GM18507 (cell line): ENCODE measurements at places on chromosomes 11 and 22.

- no peak for DNase-seq
Observed at GRCh38 chr11:44870181-44870580, 80.5 kb downstream of the TP53I11 start.

GRCh38 chr11:76629853-76630599 lies 40.5 kb downstream of the LRRC32 start:
- DNase-seq = no peak

GRCh38 chr11:134118006-134118405 lies 49.1 kb downstream of the JAM3 start:
- DNase-seq = no peak

- no peak for DNase-seq
Observed at GRCh38 chr11:41056892-41057569, 402.4 kb downstream of the LRRC4C start.

GRCh38 chr11:6480299-6480914 lies 724 bp downstream of the ARFIP2 start:
- DNase-seq = no peak

DNA sequence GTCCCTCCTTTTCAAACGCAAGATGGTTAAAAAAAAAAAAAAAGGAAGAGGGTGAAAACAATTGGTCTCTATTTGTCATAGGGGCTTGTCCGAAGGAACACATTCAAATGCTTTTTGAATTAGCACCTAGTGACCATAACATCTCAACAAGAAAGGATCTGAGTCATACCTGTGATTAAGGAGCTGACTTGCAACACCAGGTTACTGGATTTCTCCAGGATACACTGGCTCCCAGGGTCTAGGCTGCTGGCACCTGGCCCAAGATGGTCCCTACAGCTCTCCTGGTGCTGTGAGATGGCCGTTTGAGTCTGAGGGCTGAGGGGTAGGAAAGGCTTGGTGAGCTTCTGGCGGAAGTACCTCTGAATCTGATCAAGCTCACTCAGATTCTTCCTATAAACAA lies 28.4 kb upstream of the UCP3 start:
- DNase-seq = no peak

DNA sequence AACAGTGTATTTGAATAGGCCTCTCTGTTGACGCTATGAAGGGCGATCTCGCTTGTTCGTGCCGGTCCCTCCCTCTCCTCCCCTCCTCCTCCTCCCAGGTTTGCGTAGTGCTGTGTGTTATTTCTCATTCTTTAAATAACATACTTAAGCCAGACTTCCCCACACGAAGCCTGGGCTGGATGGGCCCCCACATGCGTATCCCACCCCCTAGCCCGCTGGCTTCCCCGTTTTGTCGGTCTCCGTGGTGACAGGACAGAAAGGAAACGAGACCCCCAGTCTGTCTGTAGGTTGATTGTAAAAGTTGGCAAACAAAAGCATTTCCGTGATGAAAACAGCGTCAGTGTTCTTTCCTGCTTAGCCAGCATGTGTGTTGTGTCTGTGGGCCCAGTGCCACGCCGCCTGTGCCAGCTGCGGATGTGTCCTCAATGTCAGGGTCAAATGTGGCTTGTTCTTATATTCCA lies 27.3 kb downstream of the FAM118A start:
- no peak for DNase-seq

- DNase-seq = no peak
Observed at GRCh38 chr11:117382746-117383145, 55.1 kb downstream of the CEP164 start.

- DNase-seq = no peak
Observed at GRCh38 chr11:73931039-73931645, 19.7 kb upstream of the DNAJB13 start.

DNA sequence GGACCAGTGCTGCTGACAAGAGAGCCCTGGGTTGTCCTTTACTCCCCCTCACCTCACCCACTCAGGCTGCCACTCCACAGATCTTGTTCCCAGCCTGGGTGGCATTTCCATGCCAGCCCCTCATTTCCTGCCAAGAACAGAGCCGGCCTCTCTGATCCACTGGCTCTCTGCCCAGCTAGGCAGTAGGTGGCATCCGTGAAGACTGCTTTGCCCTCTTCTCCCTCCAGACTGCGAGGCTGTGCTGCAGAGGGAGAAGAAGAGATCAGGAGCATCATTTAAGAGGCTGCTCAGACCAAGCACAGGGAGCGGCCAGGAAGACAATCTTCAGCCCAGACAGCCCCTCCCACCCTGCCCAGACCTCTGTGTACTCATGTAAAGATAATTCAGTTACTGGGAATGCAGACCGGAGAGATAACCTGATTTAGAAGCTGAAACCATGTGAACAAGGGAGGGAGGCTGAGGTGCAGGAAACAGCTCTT lies 126.9 kb upstream of the NCAM1 start:
- DNase-seq = no peak

- no peak for DNase-seq
Observed at GRCh38 chr11:110082899-110083298, 10.3 kb upstream of the ZC3H12C start.

GRCh38 chr11:119315131-119316015 lies 1.6 kb downstream of the MCAM start:
- DNase-seq = no peak

DNA sequence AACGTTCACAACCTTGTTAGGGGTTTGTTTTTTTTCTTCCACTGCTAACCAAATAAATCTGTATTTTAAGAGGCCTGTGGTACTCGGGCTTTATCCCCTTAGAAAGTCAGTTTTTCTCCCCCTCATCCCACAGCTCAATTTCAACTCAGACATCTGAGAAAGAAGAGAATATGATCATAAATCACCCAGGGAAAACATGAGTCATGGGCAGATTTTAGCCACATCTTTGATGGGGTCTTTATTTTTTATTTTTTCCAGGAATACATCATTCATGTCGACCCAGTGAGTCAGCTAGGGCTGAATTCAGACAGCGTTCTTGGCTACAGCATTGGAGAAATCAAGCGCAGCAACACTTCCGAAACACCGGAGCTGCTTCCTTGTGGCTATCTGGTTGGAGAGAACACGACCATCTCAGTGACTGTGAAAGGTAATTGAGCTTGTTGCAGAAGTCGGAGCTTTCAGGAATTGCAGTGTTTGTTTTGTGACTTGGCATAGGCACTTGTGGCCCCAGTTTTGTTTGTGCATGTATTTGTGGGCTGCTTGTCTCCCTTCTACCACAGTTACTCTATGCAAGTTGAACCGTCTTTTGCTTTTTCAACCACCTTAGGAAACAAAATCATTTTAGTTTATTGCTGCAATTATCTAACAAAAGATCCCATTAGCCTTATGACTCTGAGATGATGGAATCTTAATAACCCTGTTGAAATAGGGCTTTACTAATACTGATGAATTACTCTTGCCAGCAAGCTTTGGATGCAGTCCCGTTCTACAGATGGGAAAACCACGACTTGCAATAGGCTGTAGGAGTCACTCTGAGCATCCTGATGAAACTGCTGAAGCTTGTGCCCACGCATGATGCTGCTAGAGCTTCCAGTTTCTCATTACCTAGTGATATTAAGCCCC lies 62.7 kb downstream of the DBX1 start:
- DNase-seq = no peak

GRCh38 chr11:71425860-71426259 lies 22.3 kb downstream of the DHCR7 start:
- DNase-seq = no peak

- DNase-seq = no peak
Observed at GRCh38 chr11:839875-840617, 2.3 kb downstream of the POLR2L start.

DNA sequence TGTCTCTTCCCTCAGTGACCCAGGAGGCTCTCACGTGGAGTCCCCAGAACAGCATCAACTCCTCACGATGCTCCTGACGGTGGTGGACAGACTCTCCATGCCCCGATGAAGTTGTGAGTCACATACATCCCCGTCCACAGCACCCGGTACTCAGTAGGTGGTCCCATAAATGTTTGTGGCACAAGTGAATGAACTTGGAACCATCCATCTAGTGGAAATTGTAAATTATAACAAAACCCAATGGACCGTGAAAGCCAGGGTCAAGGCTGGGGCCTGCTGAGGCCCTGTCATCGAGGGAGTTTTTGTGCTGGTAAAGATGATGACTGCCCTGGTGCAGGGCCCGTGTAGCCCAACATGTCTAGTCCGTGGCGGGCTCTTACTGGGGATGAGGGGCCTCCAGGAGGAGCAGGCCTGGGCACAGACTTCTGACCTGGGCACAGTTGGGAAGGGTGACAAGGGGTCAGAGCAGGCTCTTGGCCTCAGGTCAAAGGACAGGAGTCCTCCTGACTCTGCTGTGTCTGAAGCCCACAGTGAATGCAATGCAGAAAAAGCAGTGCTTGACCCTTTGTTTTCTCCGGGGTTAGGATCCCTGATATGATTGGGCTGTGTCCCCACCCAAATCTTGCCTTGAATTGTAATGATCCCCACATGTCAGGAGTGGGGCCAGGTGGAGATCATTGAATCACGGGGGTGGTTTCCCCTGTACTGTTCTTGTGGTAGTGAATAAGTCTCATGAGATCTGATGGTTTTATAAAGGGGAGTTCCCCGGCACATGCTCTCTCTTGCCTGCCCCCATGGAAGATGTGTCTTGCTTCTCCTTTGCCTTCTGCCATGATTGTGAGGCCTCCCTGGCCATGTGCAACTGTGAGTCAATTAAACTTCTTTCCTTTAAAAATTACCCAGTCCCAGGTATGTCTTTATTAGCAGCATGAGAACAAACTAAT lies 20.0 kb upstream of the SMIM38 start:
- no peak for DNase-seq

GRCh38 chr11:100875521-100875869 lies 188.4 kb downstream of the ARHGAP42 start:
- DNase-seq = no peak

GRCh38 chr11:27717801-27718229 lies 17.6 kb upstream of the BDNF start:
- DNase-seq = no peak

DNA sequence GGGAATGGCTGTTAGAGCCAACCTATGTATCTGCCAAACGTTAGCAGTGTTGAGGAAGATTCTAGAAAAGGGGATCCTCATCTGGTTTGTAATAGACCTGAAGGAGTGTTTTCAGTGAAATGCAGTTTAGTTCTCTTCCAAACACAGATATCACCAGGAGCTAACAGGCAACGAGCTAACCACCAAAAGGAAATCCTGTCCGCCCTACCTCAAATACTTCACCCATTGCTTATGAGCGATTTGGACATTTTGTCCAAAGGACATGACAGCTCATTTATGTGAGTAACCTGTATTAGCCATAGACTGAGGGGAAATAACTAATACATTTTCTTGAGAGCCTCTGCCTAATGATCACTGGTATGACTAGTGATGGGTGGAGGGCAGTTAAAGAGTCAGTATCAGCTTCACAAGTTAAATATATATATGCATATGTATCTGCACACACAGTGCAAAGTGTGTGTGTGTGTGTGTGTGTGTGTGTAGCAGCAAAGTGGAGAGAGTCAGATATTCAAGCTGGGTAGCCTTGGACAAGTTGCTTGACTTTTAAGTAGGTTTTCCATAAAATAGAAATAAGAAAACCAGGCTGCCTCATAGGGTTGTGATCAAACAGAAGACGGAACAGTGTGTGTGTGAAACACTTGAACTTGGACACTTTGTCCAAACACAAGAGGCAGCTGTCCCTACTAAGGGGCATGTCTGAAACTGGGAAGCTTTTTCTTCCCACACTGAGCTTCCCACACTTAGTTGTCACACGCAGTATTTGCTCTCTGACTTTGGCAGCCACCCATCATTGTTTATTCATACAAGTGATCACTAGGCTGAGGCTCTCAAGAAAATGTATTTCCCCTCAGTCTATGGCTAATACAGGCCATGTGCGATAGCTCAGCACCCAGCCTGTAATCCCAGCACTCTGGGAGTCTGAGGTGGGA lies 940 bp upstream of the C11orf91 start:
- no peak for DNase-seq

GRCh38 chr11:83759148-83759547 lies 473.0 kb upstream of the CCDC90B start:
- no peak for DNase-seq

DNA sequence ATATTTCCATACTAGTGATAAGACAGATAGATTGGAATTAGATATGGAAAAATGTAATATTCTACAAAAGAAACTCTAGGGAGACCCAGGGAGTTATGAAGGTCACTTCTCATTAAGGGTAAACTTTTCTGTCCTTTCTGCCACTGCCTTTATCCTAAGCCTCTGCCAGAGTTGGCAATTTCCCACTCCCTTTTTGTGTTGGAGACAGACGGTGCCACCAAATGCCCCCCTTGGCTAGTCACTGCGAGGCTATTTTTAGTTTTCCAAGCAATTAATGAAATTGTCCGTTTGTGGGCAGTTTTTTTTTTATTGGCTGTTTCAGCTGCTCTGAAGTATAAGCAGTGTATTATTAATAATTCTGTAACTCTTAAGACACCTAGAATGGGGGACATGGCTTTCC lies 67.6 kb upstream of the TENM4 start:
- no peak for DNase-seq

GRCh38 chr11:22624742-22625447 lies 728 bp downstream of the FANCF start:
- DNase-seq = peak; percentile 25

GRCh38 chr22:22576244-22576988 lies 17.4 kb upstream of the PRAME start:
- no peak for DNase-seq

- peak; percentile 20 for DNase-seq
Observed at GRCh38 chr11:19311308-19312030, 70.7 kb upstream of the E2F8 start.

GRCh38 chr11:48005136-48005535 lies 24.8 kb downstream of the PTPRJ start:
- DNase-seq = no peak
